ENCODE measurements at places on chromosomes 11 and 22.

DNA sequence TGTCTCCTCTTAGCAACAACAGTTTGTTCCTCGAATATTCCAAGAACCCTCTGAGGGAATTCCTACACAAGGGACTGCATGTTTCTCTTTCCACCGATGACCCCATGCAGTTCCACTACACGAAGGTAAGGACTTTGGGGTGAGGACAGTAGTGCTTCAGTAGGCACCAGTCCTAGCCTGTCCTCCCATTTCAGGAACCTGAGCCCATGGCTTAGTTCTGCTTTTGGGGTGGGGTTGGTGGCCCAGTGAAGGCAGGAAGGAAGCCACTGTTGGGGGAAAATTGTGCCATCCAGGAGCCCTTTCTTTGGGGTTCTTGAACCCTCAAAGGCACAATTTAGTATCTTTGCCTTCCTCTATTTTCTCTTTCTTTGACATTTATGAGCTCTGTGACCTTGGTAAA lies 38.2 kb downstream of the RNF141 start:
- DNase-seq = no peak

- DNase-seq = no peak
Measured at GRCh38 chr22:42626951-42627625, 12.4 kb upstream of the POLDIP3 start.

DNA sequence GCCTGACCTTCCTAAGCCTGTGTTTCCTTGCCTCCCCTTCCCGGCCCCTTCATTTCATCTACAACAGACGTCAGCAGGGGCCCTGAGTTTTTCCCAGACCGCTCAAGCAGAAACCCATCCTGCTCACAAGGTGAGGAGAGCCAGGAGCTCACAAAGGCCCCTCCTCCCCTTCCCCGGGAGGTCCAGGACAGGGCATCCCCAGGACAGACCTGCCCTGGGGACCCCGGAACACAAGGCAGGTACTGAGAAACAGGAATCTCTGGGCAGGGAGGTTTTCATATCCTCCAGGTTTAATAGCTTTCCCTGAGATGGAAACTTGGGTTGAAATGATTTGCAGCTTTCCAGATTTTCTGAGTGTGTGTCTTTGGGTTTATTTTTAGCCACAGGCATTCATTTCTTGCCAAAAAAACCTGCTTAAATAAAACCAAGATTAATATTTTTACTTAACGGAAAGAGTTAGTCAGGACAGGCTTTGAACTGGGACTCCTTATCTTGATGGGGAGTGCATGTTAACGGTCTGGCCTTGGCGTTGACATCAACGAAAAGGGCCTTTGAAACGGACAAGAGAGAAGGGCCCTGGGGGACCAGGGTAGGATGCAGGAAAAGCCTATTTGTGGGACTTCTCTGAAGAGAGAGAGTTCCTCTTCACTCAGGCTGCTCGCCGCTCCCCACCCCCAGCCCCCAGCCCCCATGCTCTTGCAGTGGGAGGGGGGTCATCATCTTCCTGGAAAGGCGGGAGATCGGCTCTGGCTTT lies 38.5 kb downstream of the TIMP3 start:
- DNase-seq = no peak

DNA sequence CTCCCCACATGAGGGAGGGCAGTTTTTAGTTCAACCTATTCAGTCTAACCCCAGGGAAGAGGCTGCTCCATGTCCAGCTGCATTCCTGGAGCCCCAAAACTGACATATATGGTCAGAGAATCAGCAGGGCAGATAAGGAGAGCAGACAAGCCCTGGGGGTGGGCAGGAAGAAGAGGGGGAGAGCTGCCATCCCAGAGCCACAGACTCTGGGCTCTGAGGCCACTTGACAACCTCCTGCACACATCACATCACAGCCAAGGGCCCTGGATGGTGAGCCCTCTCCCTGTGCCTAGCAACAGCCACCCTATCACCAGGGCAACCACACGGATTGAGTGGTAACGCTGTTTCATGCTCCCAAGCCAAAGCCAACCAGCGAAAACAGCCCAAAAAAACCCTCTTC lies 3.1 kb downstream of the ARHGAP1 start:
- no peak for DNase-seq

GRCh38 chr11:110200241-110200640 lies 96.2 kb downstream of the RDX start:
- DNase-seq = no peak
